Pulmonary artery endothelial cell (primary cell): ENCODE measurements at places on chromosomes 6 and 20. TPM values are rescaled to one million over a fixed set of nuclear protein-coding genes. Genes with fewer than 3 reads are reported as not detected.
A peak's percentile ranks its signal among the peaks of the same experiment; 100 is the strongest.

GRCh38 chr20:47735412-47736400 is 49.6 kb downstream of the SULF2 start:
- no peak for DNase-seq

GRCh38 chr6:151576633-151577032 is 82.8 kb downstream of the CCDC170 start:
- no peak for DNase-seq

DNA sequence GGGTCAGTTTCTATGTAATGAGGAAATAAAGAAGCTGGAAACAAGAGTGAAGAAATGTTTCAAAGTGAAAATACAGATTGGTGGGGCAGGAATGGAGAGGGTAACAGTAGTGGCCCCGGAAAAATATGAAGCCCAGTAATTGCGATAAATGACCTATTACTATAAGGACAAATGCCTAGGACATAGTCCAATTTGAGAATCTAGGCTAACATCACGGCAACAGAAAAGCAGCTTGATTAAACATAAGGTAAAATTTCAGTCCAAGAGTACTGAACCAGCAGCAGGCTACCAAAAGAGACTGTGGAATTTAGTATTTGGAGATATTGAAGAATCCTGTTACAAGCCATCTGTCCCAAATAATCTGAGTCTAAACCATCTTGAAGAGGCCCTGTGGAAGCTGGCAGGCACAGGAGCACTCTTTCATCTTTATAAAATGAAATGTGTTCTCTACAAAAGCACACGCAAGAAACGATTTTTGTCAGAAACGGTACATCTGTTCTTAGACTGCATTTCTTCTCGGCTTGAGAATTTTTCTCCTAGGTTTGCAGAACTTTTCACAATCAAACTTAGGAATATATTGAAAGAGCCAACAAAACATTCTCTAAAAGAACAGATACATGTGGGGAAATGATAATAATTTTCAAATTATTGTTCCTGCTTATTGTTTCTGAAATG is 49.3 kb downstream of the ELOVL5 start:
- no peak for DNase-seq

GRCh38 chr6:158760618-158761250 is 58.4 kb downstream of the EZR start:
- DNase-seq, result no peak

GRCh38 chr6:6529275-6529674 is 59.2 kb upstream of the LY86 start:
- DNase-seq, result no peak

GRCh38 chr6:163147994-163148393 is 266.5 kb upstream of the QKI start:
- no peak for DNase-seq

- no peak for DNase-seq
Observed at GRCh38 chr6:123316733-123317323, 319.9 kb downstream of the TRDN start.

GRCh38 chr20:47535088-47535487 is 33.4 kb downstream of the NCOA3 start:
- no peak for DNase-seq

GRCh38 chr6:159443417-159443920 is 249.6 kb downstream of the SOD2 start:
- no peak for DNase-seq

DNA sequence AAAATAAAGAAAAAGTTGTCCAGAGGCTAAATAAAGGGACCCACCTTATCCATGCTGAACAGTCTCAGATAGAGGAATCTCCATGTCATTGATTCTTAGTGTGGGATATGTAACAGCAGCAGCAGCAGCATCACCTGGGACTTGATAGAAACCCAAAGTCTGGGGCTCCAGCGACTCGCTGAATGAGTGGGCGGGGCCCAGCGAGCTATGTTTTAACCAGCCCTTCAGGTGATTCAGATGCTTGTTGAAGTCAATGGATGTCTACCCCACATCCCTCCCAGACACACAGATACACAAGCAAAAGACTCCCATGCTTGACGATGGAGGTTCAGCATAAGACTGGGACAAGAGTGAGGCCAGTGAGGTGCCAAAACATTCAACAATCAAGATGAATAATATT is 298.6 kb downstream of the UBE3D start:
- no peak for DNase-seq

DNA sequence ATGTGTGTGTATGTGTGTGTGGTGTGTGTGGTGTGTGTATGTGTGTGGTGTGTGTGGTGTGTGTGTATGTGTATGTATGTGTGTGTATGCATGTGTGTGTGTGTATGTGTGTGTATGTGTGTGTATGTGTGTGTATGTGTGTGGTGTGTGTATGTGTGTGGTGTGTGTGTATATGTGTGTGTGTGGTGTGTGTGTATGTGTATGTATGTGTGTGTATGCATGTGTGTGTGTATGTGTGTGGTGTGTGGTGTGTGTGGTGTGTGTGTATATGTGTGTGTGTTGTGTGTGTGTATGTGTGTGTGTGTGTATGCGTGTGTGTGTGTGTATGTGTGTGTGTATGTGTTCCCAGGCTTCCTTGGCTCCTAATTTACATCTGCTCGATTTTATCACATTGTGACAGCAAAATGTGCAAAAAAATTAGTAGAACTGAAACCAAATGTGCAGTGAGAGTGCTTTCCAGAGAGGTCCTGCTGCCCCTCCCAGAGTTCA is 234.5 kb downstream of the BMP7 start:
- no peak for DNase-seq

DNA sequence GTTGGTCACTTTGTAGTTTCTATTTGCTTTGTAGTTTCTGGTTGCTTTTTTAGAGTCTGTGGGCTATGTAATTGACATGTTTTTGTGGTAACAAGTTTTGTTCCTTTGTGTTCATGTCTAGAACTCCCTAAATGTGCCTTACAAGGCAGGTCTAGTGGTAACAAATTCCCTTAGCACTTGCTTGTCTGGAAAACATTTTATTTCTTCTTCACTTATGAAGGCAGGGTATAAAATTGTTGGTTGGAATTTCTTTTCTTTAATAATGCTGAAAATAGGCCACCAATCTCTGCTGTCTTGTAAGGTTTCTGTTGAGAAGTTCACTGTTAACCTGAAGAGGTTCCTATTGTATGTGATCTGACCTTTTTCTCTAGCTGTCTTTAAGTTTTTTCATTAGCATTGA is 383.6 kb downstream of the EPHA7 start:
- no peak for DNase-seq

GRCh38 chr6:29489286-29489685 is 1.5 kb upstream of the MAS1L start:
- DNase-seq, result no peak

- DNase-seq, result no peak
Observed at GRCh38 chr6:168354338-168354737, 34.8 kb upstream of the DACT2 start.

DNA sequence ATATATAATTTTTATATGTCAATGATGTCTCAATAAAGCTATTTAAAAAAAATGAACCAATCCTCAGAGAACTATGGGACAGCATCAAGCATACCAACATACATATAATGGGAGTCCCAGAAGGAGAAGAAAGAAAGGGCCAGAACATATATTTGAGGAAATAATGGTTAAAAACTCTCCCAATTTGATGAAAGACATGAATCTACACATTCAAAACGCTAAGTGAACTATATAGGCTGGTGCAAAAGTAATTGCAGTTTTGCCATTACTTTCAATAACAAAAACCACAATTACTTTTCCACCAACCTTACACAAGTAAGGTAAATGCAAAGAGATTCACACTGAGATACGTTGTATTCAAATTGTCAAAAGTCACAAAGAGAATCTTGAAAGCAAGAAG is 43.4 kb downstream of the ZNF133 start:
- DNase-seq, result no peak

- no peak for DNase-seq
Observed at GRCh38 chr6:43593938-43594337, 18.0 kb downstream of the POLH start.

DNA sequence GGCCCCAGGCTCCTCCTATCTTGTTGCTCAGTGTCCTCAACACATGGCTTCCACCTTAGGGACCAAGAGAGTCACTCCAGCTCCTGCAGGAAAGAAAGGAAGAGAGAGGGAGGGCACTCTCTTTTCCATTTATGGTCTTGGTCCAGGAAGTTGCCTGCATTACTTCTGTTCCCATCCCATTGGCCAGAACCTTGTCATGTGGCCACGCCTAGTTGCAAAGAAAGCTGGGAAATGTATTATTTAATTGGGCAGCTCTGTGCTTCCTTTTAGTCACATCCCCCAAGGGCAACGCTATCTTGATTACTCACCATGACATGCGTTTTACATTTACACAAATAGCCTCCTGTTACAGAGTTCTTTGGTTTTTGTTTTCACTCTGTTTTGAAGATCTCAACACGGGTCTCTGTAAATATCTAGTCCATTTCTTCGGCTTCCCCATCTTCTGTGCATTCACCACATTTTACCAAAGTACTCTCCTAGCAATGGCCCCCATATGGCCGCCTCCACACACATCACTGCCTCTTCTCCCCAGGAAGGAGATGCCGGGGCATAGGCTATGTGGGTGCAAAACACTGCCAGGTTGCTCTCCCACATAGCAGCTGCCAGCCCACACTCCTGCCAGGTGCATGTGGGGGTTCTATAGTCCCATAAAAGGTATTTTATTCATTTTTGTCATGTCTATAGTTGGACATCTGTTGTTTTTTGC is 35.7 kb upstream of the ZMYND8 start:
- peak; percentile 81 for DNase-seq

DNA sequence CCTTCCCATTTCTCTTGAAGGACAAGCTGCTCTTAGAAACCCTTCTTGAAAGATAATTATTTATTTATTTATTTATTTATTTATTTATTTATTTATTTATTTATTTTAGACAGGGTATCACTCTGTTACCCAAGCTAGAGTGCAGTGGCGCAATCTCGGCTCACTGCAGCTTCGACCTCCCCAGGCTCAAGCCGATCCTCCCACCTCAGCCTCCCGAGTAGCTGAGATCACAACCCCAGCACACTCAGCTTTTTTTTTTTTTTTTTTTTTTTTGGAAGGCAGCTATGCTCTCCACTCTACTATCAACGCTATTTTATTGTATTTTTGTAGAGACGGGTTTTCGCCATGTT is 1.2 kb upstream of the HEBP2 start:
- no peak for DNase-seq

Gene ADGRF1
- not detected in 2 replicates for total RNA-seq

Gene ANKRD6
- total RNA-seq, result 4.7 and 6.4 TPM in 2 replicates

Gene BTNL2
- not detected in 2 replicates for total RNA-seq

Gene ATP6V1G2
- total RNA-seq, result 0.42 and 0.59 TPM in 2 replicates

Gene ZNF451
- total RNA-seq, result 54.4 and 56.1 TPM in 2 replicates

Gene EHMT2
- total RNA-seq, result 46.4 and 61.8 TPM in 2 replicates

Gene HLA-DMB
- total RNA-seq, result 0.07 TPM in 1 of 2 replicates, not detected in the other

Gene SESN1
- 31.0 and 32.3 TPM in 2 replicates for total RNA-seq

Gene CCNC
- 81.6 and 104 TPM in 2 replicates for total RNA-seq

Gene MUCL3
- not detected in 2 replicates for total RNA-seq
